ENCODE measurements at places on chromosomes 1 and 21.

DNA sequence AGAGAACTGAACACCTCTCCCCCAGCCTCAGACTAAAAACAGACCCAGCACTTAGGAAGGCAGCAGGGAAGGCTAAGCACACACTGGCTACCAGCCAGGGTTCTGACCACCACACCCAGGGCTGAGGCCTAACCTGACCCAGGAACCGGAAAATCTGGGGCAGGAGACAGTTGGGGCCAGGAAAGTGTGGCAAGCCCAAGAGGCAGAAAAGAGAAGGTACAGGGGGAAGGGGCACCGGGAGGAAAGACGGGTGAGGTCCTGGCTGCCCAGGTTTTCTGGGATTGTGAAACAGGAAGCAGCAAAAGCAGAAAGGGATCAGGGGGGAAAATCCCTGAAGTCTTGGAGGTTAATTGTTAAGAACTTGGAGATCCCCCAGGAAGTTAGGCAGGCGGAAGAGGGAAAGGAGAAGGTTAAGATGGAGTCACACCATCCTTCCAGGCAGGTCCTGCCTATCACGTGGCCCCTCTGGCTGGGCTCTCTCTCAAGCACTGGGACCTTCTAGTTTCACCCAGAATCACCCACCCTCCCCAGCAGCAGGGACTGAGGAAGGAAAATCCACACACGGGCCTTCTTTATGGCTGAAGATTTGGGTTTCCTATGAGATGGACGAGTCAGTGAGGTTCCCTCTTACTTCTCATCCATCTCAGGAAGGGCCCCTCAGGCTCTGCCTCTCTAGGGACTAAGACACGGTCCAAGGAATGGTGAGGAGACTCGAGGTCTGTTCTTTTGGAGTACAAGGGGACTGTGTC, 2.6 kb downstream of the HDGF start:
- peak; percentile 67 for DNase-seq

- DNase-seq: peak; percentile 45
These were observed 44.8 kb downstream of the OLFML3 start for GRCh38 chr1:114024049-114024448.

DNA sequence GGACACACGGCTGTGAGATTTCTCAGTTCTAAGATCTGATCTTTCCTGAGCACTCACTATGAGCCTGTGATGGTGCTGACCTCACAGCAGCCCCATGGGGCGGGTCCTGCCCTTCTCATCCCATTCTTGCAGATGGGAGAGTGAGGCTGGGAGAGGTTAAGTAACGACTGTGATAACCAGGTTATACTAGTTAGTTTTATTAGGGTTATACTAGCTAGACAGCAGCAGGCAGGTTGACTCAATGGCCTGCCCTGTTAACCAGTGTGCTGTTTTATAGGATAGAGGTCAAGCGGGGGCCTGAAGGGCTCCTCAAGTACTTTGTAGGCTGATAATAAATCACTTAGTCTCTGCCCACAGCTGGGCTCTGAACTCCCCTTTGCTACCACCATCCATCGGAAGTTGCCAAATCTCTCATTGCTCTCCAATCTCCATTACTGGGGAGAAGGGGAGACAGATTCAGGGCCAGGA, 4.8 kb downstream of the CNTN2 start:
- DNase-seq: no peak

DNA sequence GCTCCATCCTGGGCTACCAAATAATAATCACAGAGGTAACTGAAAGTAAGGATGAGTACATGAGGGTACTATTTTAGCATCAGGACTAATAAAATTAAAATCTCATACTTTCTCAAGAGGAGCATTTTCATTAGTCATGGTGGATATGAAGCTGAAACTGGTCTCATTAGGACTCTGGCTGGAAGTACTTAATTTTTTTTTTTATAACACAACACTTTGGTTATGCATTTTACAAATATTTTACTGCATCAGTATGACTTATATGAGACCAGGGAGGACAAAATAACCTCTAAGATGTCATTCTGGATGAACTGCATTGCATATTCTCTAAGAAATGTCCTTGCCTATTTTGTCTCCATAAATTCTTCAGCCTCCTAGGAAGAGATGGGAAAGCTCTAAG, 290.9 kb downstream of the HLX start:
- DNase-seq: no peak

GRCh38 chr1:156451505-156452160, 48.9 kb downstream of the MEF2D start:
- DNase-seq: no peak

- DNase-seq: peak; percentile 94
These were observed at the start of gene NASP for GRCh38 chr1:45583666-45584350. Gene NASP (plus strand): TSS chr1:45584041. CDS start chr1:45584147, 106 bp downstream.

Data from femur (tissue), 1 donor.